Activated T-helper 9 cell treated with anti-CD3 and anti-CD28 coated beads, Interleukin-2, amount 50 U/mL, for 16 hours (primary cell): ENCODE measurements at places on chromosomes 11 and 22.

- no peak for DNase-seq
Measured at GRCh38 chr11:129075757-129076156, 116.4 kb downstream of the ARHGAP32 start.

- DNase-seq, result no peak
Measured at GRCh38 chr11:77752516-77752915, 68.0 kb downstream of the RSF1 start.

GRCh38 chr11:125496529-125496857 is 428 bp upstream of the FEZ1 start:
- no peak for DNase-seq

GRCh38 chr11:26557666-26558065 is 14.4 kb downstream of the MUC15 start:
- DNase-seq, result no peak

DNA sequence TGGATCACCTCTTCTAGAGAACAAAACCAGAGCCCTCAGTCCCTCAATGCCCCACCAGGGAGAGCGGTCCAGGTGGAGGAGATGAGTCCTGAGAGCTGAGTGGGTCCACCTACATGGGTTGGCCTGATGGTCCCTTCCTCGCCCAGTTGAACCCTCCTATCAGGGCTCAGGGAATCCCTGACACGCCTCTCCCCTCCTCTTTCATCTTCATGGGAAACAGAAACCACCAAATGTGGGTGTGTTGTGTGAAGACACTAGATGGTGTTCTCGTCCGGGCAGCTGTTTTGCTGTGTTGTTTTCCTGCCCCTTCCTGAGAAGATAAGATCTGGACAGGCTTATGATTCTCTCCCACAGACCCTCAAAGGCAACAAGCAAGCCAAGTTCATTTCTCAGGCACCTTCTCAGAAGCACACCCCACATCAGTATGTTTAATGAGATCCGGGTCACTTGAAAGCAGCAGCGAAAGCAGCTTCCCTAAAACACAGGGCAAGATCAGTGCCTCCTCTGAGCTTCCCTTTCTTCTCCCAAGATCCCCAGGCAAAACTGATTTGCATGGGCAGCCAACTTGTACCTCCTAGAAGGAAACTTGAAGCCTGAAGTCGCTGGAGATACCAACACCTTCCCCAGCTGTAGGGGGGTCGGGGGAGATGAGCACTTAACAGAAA is 35.3 kb upstream of the POU2AF1 start:
- no peak for DNase-seq

DNA sequence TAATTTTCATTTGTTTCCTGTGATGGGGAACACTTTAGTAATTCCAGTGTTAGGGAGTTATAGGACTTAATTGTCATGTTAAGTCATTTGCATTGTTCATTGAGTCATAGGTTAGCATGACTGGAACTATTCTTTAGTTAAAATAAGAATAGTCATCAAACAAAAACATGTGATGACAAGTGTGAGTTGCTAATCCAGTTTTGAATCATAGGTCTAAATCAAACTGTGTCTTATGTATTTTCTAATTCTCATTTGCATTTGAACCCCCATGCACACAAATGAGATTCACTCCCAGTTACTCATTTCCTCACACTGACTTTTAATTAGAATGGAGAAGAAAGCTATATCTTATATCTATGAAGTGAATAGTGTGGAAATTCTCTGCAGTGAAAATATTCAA is 405.6 kb downstream of the LRRC4C start:
- no peak for DNase-seq

DNA sequence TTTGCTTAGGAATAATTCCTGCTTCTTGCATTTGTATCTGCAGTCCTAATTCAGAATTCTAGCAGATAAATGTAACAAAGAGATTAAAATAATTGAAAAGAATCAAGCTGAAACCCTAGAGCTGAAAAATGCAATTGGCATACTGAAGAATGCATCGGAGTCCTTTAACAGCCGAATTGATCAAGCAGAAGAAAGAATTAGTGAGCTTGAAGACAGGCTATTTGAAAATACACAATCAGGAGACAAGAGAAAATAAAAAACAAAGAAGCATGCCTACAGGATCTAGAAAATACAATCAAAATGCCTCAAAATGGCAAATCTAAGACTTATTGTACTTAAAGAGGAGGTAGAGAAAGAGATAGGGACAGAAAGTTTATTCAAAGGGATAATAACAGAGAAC is 8.2 kb downstream of the TREH start:
- DNase-seq, result no peak

GRCh38 chr11:37841016-37841415 is 1243.0 kb upstream of the RAG2 start:
- DNase-seq, result no peak

GRCh38 chr22:30014244-30014643 is 66.0 kb upstream of the HORMAD2 start:
- no peak for DNase-seq

DNA sequence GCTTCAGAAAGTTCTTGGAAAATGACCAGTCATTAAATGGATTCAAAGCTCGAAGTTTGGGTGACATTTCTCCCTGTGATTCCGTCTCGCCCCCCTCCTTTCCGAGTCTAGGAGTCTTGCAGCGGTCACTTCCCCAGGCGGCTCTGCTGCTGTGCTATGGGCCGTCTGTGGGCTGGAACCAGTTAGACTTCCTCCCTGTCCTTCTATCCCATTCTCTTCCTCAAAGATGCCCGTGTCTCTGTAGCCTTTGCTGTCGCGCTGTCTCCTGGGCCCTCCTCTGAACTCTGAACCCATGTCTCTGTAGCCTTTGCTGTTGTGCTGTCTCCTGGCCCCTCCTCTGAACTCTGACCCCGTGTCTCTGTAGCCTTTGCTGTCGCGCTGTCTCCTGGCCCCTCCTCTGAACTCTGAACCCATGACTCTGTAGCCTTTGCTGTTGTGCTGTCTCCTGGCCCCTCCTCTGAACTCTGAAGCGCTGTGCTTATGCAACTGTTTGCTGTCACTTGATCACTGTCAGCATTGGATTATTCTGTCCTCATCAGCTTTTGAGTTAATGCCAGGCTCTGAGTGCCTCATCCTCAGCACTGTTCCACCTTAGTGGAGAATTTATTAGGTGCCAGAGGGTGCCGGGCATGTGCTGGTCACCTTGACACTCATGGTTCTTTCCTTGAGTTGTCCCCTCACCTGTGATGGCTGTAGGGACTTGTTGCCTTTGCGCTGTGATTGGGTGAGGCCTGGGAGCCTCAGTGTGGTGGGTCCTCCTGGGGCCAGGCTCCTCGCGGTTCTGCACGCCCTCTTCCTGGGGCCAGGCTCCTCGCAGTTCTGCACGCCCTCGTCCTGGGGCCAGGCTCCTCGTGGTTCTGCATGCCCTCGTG is 173.3 kb downstream of the TBC1D22A start:
- DNase-seq, result no peak
